Endothelial cell of umbilical vein (primary cell): ENCODE measurements at places on chromosomes 4 and X.
A peak's percentile ranks its signal among the peaks of the same experiment; 100 is the strongest.

DNA sequence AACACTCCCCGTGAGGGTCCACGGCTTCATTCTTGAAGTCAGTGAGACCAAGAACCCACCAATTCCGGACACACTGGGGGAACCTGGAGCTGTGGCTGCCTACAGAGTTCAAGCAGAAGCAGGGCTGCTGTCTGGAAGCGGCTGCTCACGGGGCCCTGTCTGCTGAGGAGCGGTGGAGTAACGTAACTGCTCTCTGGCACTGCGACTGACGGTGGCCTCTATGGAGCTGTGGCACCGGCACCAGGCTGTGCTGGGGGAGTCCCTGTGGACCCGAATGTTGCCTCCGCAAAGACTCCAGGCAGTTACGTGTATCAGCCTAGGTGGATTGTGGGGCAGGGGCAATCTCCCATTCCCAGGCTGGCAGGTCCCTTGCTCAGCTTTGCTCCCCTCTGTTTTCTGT, 703.3 kb upstream of the FRG1 start:
- H3K4me3 ChIP-seq = no peak overlapping the region
- H3K36me3 ChIP-seq = no peaks in the 10 kb centered on the region
- no peaks in the 10 kb centered on the region for H3K27me3 ChIP-seq
- no peak for DNase-seq

DNA sequence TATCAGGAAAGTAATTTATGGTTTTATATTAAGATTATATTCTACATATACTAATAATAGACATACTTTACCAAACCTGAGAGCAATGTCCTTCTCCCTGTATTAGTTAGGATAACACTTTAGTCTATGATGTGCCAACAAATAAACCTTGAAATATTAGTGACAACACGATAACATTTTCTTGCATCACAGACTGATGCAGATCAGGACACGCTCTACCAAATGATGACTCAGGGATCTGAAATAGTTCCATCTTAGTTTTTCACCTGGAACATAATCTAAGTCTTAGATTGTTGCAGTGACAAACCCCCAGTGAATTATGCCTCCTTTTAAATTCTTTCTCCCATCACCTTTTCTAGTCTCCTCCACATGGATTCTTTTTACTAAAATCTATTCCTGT, 214.2 kb downstream of the CLCN4 start:
- no peaks in the 10 kb centered on the region for H3K4me1 ChIP-seq
- DNase-seq = no peak
- H3K27me3 ChIP-seq = no peaks in the 10 kb centered on the region
- no peak overlapping the region for H3K4me3 ChIP-seq
- H3K27ac ChIP-seq = no peak overlapping the region
- no peaks in the 10 kb centered on the region for H3K36me3 ChIP-seq

GRCh38 chrX:134144231-134144630, 92.8 kb upstream of the CCDC160 start:
- H3K4me3 ChIP-seq = no peak overlapping the region
- DNase-seq = peak; percentile 4
- H3K4me1 ChIP-seq = peaks cover under 1% of the 10 kb centered on the region

DNA sequence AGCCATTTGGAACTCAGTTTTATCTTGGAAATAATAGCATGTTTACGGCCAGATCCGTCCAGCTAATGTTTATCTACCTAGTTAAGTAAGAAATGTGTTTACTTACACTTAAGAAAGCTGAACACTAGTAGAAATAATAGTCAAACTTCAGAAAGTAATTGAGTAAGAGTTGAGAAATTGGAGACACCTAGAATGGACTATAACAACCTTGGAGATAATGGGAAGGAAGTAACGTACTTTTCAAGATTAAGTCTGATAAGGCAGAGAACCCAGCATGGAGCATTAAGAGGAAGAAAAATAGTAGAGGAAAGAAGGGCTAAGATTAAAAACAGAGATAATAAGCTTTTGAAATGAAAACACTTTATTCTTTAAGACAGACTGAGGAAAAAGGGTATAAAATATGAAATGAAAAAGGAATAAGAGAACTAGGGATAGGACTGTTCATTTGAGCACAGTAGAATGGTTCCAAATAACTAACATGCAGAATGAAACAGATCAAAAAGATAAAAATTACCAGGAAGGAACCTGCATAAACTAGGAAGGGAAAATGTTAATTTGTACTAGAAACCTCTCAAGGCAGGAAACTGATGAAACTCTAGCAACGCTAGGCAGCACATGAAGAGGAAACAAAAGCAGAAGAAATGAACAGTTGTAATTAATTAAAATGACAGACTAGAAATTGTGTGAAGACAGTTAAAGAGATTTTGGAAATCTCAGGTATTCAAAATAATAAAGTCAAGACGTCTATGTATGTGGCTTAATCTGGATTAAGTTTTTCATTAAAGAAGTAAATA, 71.7 kb downstream of the FBXW7 start:
- no peak overlapping the region for H3K27ac ChIP-seq
- H3K4me3 ChIP-seq = no peak overlapping the region
- no peaks in the 10 kb centered on the region for H3K27me3 ChIP-seq
- H3K4me1 ChIP-seq = peaks cover 11% of the 10 kb centered on the region
- no peaks in the 10 kb centered on the region for H3K36me3 ChIP-seq

GRCh38 chrX:29880977-29881376, 334.4 kb upstream of the MAGEB2 start:
- no peak for DNase-seq
- H3K36me3 ChIP-seq = no peaks in the 10 kb centered on the region
- H3K4me3 ChIP-seq = no peak overlapping the region
- no peaks in the 10 kb centered on the region for H3K4me1 ChIP-seq
- H3K27ac ChIP-seq = no peak overlapping the region

GRCh38 chrX:21131346-21131745, 242.9 kb upstream of the CNKSR2 start:
- H3K27me3 ChIP-seq = no peaks in the 10 kb centered on the region
- H3K4me3 ChIP-seq = no peak overlapping the region
- H3K27ac ChIP-seq = no peak overlapping the region
- H3K36me3 ChIP-seq = no peaks in the 10 kb centered on the region
- H3K4me1 ChIP-seq = no peaks in the 10 kb centered on the region

GRCh38 chr4:10569491-10569890, 112.3 kb upstream of the ZNF518B start:
- H3K4me1 ChIP-seq = no peaks in the 10 kb centered on the region
- H3K36me3 ChIP-seq = no peaks in the 10 kb centered on the region
- no peak for DNase-seq
- H3K27me3 ChIP-seq = peaks cover 10% of the 10 kb centered on the region
- no peak overlapping the region for H3K27ac ChIP-seq
- no peak overlapping the region for H3K4me3 ChIP-seq

- no peak overlapping the region for H3K27ac ChIP-seq
- no peak overlapping the region for H3K4me3 ChIP-seq
- no peaks in the 10 kb centered on the region for H3K27me3 ChIP-seq
- H3K36me3 ChIP-seq = no peaks in the 10 kb centered on the region
- no peak for DNase-seq
Measured at GRCh38 chr4:104353481-104353880, 141.2 kb downstream of the CXXC4 start.

DNA sequence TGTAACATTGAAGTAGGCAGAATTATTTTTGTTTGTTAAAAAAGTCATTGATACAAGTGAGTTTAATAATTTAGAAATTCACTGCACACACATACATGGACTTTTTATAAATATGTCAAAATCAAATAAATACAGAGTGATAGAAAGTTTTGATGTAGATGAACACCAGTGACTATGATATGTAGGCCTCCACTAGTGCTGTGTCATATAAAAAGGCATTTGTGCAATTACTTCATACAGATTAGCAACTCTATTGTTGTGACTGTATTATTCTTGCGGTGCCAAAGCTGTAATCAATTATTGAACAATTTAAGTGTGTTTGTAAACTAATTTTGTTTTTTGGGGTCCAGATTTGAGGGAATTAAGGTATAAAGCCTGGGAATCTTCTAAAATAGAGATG, 366.2 kb upstream of the PITX2 start:
- no peaks in the 10 kb centered on the region for H3K36me3 ChIP-seq
- no peaks in the 10 kb centered on the region for H3K4me1 ChIP-seq
- no peak overlapping the region for H3K27ac ChIP-seq

GRCh38 chr4:138307319-138307718, 65.2 kb upstream of the SLC7A11 start:
- H3K27ac ChIP-seq = no peak overlapping the region
- no peak for DNase-seq
- no peaks in the 10 kb centered on the region for H3K4me1 ChIP-seq
- H3K4me3 ChIP-seq = no peak overlapping the region

- no peaks in the 10 kb centered on the region for H3K27me3 ChIP-seq
- no peak overlapping the region for H3K27ac ChIP-seq
- H3K4me3 ChIP-seq = no peak overlapping the region
Measured at GRCh38 chr4:109436504-109436903, 2.9 kb downstream of the SEC24B start.

- no peaks in the 10 kb centered on the region for H3K4me1 ChIP-seq
- no peak for DNase-seq
- H3K27ac ChIP-seq = no peak overlapping the region
- no peaks in the 10 kb centered on the region for H3K36me3 ChIP-seq
Measured at GRCh38 chr4:89249716-89250361, 57.8 kb downstream of the GPRIN3 start.

GRCh38 chr4:66062921-66063320, 392.6 kb upstream of the EPHA5 start:
- peaks cover 7% of the 10 kb centered on the region for H3K4me1 ChIP-seq
- H3K4me3 ChIP-seq = no peak overlapping the region
- H3K36me3 ChIP-seq = no peaks in the 10 kb centered on the region
- peak; percentile 1 for DNase-seq

GRCh38 chr4:121519236-121519838, 138.5 kb upstream of the QRFPR start:
- no peaks in the 10 kb centered on the region for H3K4me1 ChIP-seq
- no peaks in the 10 kb centered on the region for H3K36me3 ChIP-seq
- H3K4me3 ChIP-seq = no peak overlapping the region
- H3K27me3 ChIP-seq = no peaks in the 10 kb centered on the region
- DNase-seq = no peak

DNA sequence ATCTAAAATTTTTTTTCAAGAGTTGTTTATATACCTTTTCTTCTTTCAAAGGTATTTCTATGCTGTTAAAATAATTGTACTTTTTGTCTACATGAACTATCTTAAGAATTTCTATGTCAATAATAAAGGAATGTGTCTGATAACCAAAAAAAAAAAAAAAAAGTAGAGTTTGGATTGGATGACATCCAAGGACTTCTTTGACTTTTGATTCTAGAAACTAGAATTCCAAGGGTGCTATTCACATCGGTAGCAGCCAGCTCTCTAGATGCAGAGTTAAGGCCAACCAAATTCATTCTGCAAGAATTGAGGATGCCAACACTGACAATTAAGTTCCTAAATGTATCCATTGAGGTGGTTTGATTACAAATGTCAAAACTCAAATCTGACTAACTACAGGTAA, 42.0 kb upstream of the PRKG2 start:
- H3K36me3 ChIP-seq = no peaks in the 10 kb centered on the region
- H3K4me3 ChIP-seq = no peak overlapping the region
- H3K27ac ChIP-seq = no peak overlapping the region
- no peak for DNase-seq

- H3K27ac ChIP-seq = peak overlapping the region; percentile 68
- DNase-seq = peak; percentile 44
- H3K27me3 ChIP-seq = no peaks in the 10 kb centered on the region
- no peaks in the 10 kb centered on the region for H3K36me3 ChIP-seq
Measured at GRCh38 chrX:118115953-118116712, 477 bp downstream of the KLHL13 start.

- H3K27me3 ChIP-seq = peaks cover 2% of the 10 kb centered on the region
- no peak overlapping the region for H3K4me3 ChIP-seq
- H3K36me3 ChIP-seq = no peaks in the 10 kb centered on the region
Measured at GRCh38 chr4:185920691-185921260, 108.8 kb upstream of the SORBS2 start.

DNA sequence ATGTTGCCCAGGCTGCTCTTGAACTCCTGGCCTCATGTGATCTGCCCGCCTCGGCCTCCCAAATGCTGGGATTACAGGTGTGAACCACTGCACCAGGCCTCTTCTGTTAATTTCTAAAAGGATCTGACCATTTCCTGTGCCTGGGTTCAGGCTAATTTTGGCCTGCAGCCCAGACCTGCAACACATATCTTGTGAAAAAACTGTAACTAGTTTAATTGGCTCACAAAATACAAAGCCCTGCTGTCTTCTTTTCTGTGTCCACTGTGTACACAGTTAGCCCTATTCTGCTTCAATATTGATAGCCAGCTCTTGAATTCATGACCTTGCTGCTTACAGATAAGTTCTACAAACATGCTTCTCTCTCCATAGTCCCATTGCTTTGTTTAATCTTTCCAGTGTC, 753.5 kb downstream of the PDHA2 start:
- no peak overlapping the region for H3K27ac ChIP-seq
- no peaks in the 10 kb centered on the region for H3K27me3 ChIP-seq
- no peaks in the 10 kb centered on the region for H3K4me1 ChIP-seq
- no peaks in the 10 kb centered on the region for H3K36me3 ChIP-seq

GRCh38 chrX:153370293-153371055, 30.7 kb downstream of the PNMA6E start:
- no peaks in the 10 kb centered on the region for H3K4me1 ChIP-seq
- DNase-seq = peak; percentile 1
- H3K4me3 ChIP-seq = no peak overlapping the region

DNA sequence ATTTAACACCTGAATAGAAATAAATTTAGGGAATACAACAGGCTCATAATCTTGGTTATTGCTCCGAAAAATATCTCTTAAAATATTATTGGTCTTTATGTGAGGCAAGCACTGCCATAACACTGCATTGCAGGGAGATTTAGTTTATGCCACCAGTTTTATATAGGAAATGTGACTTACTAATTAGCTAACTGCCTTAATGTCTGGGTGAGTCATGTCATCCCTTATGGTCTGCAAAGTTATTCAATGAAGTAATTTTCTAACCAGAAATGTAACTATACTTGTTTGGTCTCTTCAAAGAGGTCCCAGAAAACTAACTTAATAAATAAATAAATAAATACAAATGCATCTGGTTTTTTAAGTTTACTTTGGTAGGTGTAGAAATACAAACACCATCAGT, 597.2 kb downstream of the GALNTL6 start:
- H3K27me3 ChIP-seq = no peaks in the 10 kb centered on the region
- no peaks in the 10 kb centered on the region for H3K4me1 ChIP-seq
- H3K27ac ChIP-seq = no peak overlapping the region
- no peaks in the 10 kb centered on the region for H3K36me3 ChIP-seq
- DNase-seq = no peak

DNA sequence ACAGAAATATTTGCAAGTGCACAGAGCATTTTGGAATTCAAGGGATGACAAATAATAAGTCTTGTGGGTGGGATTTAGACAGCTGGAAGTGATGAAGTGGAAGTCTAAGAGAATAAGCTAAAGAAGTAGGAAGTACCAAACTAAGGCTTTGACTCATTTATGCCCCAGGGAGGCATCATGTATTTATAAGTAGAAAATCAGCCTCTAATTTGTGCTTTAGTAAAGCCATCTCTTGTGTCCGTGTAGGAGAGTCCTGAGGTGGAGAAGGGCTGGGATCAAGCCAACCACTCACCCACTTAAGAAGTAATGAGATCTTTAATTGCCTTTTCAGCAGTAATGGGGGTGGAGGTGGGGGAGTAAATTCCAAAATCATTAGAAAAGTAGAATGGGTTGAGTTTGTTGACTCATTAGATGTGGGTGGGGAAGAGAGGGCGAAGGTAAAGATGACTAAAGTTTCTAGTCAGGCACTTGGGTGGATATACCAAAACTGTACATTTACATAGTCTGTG, 356.7 kb downstream of the STIM2 start:
- H3K4me1 ChIP-seq = no peaks in the 10 kb centered on the region
- H3K36me3 ChIP-seq = no peaks in the 10 kb centered on the region
- H3K27ac ChIP-seq = no peak overlapping the region
- no peak overlapping the region for H3K4me3 ChIP-seq

GRCh38 chr4:125370478-125370877, 55.7 kb downstream of the FAT4 start:
- no peaks in the 10 kb centered on the region for H3K27me3 ChIP-seq
- H3K4me1 ChIP-seq = peaks cover 19% of the 10 kb centered on the region
- H3K36me3 ChIP-seq = no peaks in the 10 kb centered on the region
- DNase-seq = no peak
- no peak overlapping the region for H3K4me3 ChIP-seq
- no peak overlapping the region for H3K27ac ChIP-seq
